ENCODE measurements at places on chromosomes 7 and 10.

DNA sequence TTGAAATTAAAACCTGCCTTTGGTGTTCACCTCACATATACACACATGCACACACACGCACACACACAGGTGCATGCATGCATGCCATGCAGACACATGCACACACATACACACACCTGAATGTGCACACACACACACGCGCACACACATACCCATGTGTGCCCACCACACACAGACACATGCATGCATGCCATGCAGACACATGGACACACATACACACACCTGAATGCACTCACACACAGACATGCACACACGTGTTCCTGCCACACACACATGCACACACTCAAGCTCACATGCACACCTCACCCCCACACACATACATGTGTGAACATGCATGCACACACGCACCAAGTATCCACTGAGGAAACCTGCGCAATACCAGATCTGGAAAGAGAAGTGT, 136.4 kb downstream of the KLF6 start:
- no peak for DNase-seq

- DNase-seq: peak; percentile 29
These were observed 575 bp downstream of the DLG5 start for GRCh38 chr10:77925795-77926565.

DNA sequence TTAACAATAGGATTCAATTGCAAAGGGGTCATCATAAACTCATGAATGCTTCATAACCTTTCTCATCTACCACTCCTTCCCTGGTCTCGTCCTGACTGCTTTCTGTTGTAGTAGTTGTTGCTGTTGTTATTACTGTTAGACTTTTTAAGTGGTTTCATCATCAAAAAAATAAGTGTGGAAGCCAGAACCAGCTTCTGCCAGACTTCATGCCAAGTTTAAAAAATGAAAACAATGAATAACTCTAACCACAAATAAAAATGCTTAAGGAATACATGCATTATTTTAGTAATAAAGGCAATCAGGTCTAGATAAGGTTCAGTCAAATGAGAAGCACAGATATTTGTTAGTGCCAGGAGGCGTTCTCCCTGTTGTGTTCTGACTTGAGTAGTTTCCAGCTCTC, 85.4 kb downstream of the PCLO start:
- DNase-seq: peak; percentile 42

- DNase-seq: no peak
These were observed 183.0 kb downstream of the RAPGEF5 start for GRCh38 chr7:22173685-22174573.

GRCh38 chr10:101779544-101780186, 3.6 kb downstream of the NPM3 start:
- DNase-seq: peak; percentile 40

GRCh38 chr7:33446551-33446950, 317.2 kb downstream of the BBS9 start:
- peak; percentile 19 for DNase-seq

- no peak for DNase-seq
These were observed 166.7 kb downstream of the POU6F2 start for GRCh38 chr7:39144420-39144819.

DNA sequence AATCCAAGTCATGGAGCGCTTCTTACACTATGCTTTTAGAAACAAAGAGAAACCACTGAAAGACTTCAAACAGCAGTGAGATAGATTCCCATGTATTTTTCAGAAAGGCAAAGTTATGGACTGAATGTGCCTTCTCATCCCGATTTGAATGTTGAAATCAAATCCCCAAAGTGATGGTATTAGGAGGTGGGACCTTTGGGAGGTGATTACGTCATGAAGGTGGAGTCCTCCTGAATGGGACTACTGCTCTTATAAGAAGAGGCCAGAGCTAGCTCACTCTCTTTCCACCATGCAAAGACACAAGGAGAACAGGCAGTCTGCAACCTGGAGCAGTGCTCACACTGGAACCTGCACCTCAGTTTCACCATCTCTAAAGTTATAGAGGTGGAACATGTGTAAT, 1279.8 kb downstream of the GATA3 start:
- no peak for DNase-seq

DNA sequence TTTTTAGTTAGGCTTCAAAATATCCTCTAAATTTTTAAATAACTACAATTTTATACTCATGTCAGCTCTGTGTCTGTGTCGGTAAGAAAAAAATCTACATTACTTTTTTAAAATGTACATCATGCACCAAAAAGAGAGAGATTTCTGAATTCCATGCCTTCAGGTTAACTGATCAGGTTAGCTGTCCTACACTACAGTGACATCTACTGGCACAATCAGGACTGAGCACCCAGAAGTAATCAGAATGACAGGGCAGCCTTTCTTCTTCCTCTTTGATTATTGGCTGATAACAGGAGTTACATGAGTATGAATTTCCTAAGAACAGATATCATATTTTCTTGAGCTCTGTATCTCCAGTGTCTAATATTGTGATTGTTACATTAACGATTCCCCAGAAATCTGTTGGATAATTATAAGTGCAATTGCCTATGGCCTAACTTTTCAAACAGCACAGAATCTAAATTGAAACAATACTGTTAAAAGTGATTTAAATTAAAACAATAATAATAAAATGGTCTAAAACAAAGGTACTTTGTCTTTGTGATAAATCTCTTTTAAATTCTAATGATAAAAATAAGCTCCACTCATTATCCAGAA, 41.8 kb upstream of the HYCC1 start:
- peak; percentile 61 for DNase-seq

DNA sequence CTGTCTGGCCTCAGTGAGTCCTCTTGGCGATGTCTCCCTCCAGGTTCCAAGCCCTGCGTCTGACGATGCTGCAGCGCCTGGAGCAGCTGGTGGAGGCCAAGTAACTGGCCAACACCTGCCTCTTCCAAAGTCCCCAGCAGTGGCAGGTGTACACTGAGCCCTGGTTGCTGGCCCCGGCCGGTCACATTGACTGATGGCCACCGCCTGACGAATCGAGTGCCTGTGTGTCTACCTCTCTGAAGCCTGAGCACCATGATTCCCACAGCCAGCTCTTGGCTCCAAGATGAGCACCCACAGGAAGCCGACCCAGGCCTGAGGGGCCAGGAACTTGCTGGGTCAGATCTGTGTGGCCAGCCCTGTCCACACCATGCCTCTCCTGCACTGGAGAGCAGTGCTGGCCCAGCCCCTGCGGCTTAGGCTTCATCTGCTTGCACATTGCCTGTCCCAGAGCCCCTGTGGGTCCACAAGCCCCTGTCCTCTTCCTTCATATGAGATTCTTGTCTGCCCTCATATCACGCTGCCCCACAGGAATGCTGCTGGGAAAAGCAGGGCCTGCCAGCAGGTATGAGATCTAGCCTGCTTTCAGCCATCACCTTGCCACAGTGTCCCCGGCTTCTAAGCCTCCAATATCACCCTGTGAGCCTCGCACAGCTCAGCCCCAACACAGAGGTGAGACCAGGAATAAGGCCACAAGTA, 7.3 kb upstream of the ZNF22 start:
- DNase-seq: no peak

- DNase-seq: no peak
These were observed 170.2 kb upstream of the PITRM1 start for GRCh38 chr10:3342771-3343170.

GRCh38 chr10:130141038-130141437, 4.8 kb downstream of the GLRX3 start:
- no peak for DNase-seq

GRCh38 chr7:157622408-157623205, 285.8 kb downstream of the DNAJB6 start:
- DNase-seq: no peak

- peak; percentile 29 for DNase-seq
These were observed 57.0 kb downstream of the SHTN1 start for GRCh38 chr10:116947841-116948529.

GRCh38 chr10:80599424-80599847, 61.7 kb downstream of the SH2D4B start:
- peak; percentile 39 for DNase-seq

DNA sequence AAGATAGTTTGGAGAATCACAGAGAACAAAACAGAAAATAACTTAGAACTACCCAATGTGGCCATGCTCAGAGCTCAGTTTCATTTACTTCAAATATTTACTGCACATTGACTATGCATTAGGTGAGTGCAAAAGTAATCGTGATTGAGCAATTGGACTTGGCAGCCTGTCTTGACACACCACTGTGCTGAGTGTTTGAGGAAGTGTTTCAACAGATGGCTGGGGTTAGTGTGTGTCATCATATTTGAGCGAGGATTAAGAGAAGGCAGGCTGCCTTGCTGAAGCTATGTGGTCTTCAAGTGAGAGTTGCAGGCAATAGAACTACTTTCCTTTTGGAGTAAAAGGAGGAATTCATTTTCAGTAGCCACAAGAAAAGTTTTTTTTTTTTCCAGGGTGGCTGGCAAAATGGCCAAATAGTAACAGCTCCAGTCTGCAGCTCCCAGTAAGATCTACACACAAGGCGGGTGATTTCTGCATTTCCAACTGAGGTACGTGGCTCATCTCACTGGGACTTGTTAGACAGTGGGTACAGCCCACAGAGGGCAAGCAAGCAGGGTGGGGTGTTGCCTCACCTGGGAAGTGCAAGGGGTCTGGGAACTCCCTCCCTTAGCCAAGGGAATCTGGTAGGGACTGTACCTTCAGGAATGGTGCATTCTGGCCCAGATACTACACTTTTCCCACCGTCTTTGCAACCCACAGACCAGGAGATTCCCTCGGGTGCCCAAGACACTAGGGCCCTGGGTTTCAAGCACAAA, 37.6 kb downstream of the AKR1C4 start:
- peak; percentile 45 for DNase-seq

- DNase-seq: no peak
These were observed 17.9 kb upstream of the LRRC18 start for GRCh38 chr10:48957361-48958151.

GRCh38 chr7:95429241-95429990, 5.4 kb downstream of the PON2 start:
- DNase-seq: no peak

DNA sequence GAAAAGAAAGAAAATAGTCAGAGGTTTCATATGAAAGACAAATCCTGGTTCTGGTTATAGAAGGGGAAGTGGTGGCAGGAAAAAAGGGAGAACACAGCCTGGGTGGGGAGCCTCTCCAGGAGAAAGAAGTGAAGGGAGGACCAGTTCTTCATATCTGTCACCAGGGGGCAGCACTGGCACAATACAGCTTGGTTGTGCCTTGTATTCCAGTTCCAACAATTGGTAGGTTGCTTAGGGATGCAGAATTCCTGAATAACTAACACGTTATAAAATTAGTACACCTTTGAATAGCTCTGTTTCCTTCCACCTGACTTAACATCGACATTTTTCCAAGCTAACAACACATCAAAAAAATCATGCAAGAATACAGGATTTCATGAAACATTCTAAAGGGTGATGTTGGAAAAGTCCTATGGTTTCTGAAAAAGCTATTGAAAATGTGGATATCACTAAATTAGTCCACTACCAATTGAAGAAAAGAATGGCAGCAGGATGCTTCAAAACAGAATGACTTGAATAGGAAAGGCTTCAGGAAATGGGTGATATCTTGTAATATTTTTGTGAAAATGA, 52.9 kb downstream of the CYP26A1 start:
- DNase-seq: no peak

DNA sequence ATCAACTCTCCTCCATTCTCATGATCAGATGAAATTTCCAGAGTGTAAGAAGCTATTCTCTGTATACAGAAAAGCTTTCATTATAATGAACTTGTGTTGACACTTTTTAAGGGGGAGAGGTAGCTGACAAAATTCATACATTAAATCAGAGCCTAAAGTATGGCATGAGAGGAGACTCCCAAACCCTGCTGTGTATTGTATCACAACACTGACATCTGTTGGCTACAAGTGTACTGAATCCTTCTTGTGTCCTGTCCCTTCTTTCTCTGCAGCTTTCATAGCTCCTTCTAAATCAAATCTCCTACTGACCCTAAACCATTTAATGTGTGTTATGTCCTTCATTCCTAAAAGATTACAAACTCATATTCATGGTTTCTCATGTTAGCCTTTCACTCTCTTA, 70.9 kb downstream of the GCC1 start:
- peak; percentile 22 for DNase-seq

- peak; percentile 21 for DNase-seq
These were observed 117.2 kb upstream of the KLF6 start for GRCh38 chr10:3902054-3902808.

- peak; percentile 35 for DNase-seq
These were observed 301.7 kb downstream of the CSTF2T start for GRCh38 chr10:51397695-51398094.

DNA sequence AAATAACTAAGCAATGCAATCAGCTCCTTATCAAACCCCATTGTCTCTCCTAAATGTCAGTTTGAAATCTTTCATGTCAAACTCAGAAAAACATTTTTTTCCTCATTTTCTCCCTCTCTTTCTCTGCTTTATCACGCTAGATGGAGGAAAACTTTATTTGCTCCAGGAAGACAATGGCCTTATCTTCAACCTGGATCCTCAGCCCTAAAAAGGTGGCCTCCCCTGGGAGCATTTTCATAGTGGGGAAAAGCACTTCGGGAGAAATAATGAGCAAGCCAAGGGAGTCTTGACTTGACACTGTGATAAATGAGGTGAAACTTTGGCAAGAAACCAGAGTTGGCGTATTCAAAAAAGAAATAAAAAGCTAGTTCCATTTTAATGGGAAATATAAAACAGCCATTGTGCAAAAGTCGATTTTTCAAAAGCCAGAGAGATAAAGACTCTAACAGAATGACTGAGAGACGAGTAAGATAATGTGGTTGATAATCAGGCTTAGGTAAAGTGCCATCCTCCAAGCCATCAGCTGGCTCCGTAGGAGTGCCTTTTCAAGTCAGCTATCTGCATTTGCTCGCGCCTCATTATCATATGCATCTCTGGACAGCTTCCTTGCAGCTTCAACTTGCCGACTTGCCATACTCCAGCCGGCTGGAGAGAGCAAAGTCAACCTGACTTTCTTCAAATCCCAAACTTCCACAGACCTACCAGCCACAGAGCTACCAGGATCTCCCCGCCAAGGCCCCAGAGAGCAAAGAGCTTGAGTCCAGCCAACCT, 19.9 kb downstream of the HABP2 start:
- DNase-seq: no peak

- DNase-seq: peak; percentile 65
These were observed 7.2 kb downstream of the ZKSCAN1 start for GRCh38 chr7:100022621-100023020.

DNA sequence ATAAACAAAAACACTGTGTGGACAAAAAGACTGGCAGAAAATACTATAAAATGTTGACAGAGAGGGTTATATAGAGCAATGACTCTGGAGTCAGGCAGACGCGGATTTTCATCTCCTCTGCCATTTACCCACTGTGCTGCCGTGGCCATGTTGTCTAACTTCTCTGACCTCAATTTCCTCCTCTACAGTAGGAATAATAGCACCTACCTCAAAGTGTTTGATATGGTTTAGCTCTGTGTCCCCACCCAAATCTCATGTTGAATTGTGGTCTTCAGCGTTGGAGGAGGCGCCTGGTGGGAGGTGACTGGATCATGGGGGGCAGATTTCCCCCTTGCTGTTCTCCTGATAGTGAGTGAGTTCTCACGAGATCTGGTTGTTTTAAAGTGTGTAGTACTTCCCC, 78.2 kb upstream of the CALN1 start:
- DNase-seq: no peak

- no peak for DNase-seq
These were observed 96.7 kb downstream of the ANK3 start for GRCh38 chr10:60292998-60293397.

Measured in amniotic epithelial cell (primary cell).